ENCODE measurements at places on chromosomes 2 and 18. TPM values are rescaled to one million over a fixed set of nuclear protein-coding genes. Genes with fewer than 3 reads are reported as not detected.

The C2orf72 gene
- total RNA-seq: not detected

- no peaks in the 10 kb centered on the region for H3K4me1 ChIP-seq
- no peak overlapping the region for H3K4me3 ChIP-seq
- H3K27ac ChIP-seq: no peak overlapping the region
- H3K36me3 ChIP-seq: no peaks in the 10 kb centered on the region
Observed at GRCh38 chr2:107806901-107807300, 19.8 kb upstream of the RGPD4 start.

- no peak overlapping the region for H3K27ac ChIP-seq
- no peak overlapping the region for H3K4me3 ChIP-seq
- no peaks in the 10 kb centered on the region for H3K36me3 ChIP-seq
- H3K27me3 ChIP-seq: no peaks in the 10 kb centered on the region
- no peaks in the 10 kb centered on the region for H3K4me1 ChIP-seq
Observed at GRCh38 chr2:141555876-141556470, 574.8 kb downstream of the LRP1B start.

GRCh38 chr18:48954886-48955819 lies 4.4 kb upstream of the SMAD7 start:
- no peaks in the 10 kb centered on the region for H3K36me3 ChIP-seq
- no peak overlapping the region for H3K4me3 ChIP-seq
- DNase-seq: no peak
- H3K27me3 ChIP-seq: no peaks in the 10 kb centered on the region

The LIMS3 gene
- 0.23 TPM for total RNA-seq

GRCh38 chr2:82411071-82411470 lies 2048.0 kb downstream of the SUCLG1 start:
- no peak for DNase-seq
- H3K27ac ChIP-seq: no peak overlapping the region
- no peaks in the 10 kb centered on the region for H3K36me3 ChIP-seq
- H3K4me3 ChIP-seq: no peak overlapping the region
- H3K4me1 ChIP-seq: no peaks in the 10 kb centered on the region

DNA sequence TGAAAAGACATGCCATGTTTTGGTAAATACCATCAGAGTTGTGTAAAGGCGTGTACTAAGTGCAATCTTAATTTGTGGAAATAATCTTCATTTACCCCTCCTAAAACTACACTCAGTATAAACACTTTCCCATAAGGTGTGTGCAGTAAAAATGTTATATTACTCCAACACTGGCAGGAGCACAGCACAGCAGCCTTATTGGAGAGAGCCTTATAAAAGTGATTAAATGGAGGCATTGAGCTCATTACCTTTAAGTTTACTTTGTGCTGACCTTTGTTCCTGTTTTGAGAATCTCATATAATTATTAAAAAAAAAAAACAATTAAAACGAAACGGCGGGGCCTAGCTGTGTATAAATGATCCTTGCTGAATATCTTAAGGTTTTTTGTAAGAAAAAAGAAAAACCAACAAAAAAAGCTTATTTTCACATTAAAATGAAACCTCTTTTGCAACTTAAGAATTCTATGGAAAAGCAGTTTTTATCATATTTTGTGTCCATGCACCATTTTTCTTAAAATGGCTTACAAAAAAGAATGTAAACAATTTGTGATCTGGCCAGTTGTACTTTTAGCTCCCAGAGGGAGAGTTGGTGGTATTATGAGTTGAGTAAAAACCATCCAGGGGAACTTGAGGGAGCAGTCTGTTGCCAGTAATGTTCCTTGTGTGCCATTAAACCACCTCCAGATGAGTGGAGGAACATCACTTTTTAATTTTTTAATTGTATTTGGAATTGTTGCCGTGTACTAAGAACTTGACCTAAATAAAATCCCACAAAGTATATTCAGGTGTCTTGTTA lies 103.4 kb downstream of the ABI2 start:
- no peaks in the 10 kb centered on the region for H3K27me3 ChIP-seq
- no peaks in the 10 kb centered on the region for H3K4me1 ChIP-seq
- H3K27ac ChIP-seq: no peak overlapping the region
- H3K36me3 ChIP-seq: peaks cover 58% of the 10 kb centered on the region

The AKAIN1 gene
- not detected for total RNA-seq

- peaks cover 7% of the 10 kb centered on the region for H3K27me3 ChIP-seq
- H3K36me3 ChIP-seq: peaks cover 10% of the 10 kb centered on the region
- DNase-seq: no peak
- no peaks in the 10 kb centered on the region for H3K4me1 ChIP-seq
- H3K4me3 ChIP-seq: no peak overlapping the region
Observed at GRCh38 chr2:149612122-149612521, 24.5 kb upstream of the MMADHC start.

DNA sequence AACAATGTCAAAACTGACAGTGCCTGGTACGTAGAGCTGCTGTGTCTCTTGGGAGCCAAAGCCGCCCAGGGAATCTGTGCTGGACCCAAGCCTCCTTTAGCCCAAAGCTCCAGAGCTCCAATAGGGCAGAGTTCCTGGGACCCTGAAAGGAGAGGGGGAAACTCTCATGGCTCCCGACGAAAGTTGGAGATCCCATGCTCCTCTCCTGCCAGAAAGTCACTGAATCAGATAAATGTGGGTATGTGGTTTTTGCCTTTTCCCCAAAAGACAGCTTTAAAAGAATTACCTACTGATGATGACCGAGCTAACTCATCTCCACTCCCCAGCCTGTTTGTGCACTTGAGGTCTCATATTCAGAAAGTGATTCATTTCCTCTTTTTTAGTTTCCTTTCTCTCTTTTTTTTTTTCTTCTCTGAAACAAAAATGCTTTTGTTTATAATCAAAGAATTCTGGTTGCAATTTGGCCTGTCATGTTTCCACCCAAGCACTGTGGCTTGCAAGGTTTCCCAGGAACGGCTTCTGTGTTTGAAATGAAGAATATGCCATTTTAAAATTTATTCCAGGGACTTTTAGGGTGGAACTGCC lies 14.1 kb upstream of the PMAIP1 start:
- H3K27ac ChIP-seq: peak overlapping the region; percentile 76
- H3K4me1 ChIP-seq: peaks cover 18% of the 10 kb centered on the region
- no peaks in the 10 kb centered on the region for H3K27me3 ChIP-seq
- no peak overlapping the region for H3K4me3 ChIP-seq
- no peaks in the 10 kb centered on the region for H3K36me3 ChIP-seq

GRCh38 chr2:189483980-189484740 lies 42.9 kb downstream of the WDR75 start:
- no peaks in the 10 kb centered on the region for H3K36me3 ChIP-seq
- no peaks in the 10 kb centered on the region for H3K27me3 ChIP-seq
- no peak overlapping the region for H3K27ac ChIP-seq
- no peak for DNase-seq
- H3K4me1 ChIP-seq: no peaks in the 10 kb centered on the region

The CABLES1 gene
- 0.99 TPM for total RNA-seq

- H3K36me3 ChIP-seq: no peaks in the 10 kb centered on the region
- no peak overlapping the region for H3K27ac ChIP-seq
- no peak for DNase-seq
- peaks cover under 1% of the 10 kb centered on the region for H3K27me3 ChIP-seq
Observed at GRCh38 chr2:21267232-21267835, 143.6 kb downstream of the TDRD15 start.

DNA sequence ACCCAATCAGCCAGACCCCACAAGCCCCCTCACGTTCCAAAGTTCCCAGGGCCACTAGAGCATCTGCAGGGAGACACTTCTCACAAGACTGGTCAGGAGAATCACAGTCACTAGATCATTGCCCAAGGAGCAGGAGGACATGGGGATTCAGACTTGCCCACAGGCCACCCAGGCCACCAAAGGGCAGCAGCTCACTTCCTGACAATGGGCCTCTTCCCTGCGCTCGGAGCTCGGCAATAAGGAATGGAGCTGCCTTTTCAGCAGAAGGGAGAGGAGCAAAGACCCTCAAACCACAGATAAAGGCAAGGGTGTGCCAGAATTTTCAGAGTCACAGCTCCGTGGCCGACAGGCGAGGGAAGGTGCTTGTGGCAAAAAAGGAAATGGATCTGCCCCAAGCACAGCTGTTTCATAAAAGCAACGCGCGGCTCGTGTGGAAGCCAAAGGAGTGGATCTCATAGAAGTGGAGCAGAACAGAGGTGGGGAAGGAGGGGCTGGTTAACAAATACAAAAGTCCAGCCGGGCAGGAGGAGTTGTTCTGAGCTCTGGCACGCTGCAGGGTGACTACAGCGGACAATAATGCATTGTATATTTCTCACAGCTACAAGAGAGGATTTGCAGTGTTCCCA lies 72.1 kb downstream of the EDAR start:
- no peaks in the 10 kb centered on the region for H3K27me3 ChIP-seq
- peak overlapping the region; percentile 80 for H3K27ac ChIP-seq
- H3K4me3 ChIP-seq: no peak overlapping the region
- no peak for DNase-seq
- H3K4me1 ChIP-seq: peaks cover 21% of the 10 kb centered on the region
- H3K36me3 ChIP-seq: peaks cover 54% of the 10 kb centered on the region

DNA sequence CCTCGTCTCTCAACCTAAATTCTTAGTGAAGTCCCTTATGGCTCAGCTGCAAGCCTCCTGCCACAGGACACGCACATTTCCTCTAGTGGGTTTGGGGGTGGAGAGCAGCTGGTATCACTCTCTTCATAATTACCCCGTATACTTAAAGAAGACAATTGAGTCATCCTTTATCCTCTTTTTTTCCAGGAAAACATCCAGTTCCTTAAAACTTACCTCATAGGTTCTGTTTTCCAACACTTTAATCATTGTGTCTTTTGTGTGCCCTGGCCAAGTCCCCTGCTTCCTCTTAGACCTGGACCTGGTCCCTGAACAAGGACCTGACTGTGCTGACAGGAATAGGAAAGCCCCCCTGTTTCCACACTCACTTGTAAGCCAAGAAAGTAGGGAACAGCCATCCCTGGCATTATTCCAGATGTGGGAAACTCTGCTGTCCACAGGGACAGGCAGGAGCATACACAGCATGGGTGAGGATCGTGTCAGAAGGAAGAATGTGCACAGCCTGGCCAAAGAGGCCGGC lies 42.3 kb upstream of the MYO1B start:
- peak overlapping the region; percentile 12 for H3K4me3 ChIP-seq
- peaks cover 38% of the 10 kb centered on the region for H3K4me1 ChIP-seq
- no peak for DNase-seq

The NEMP2 gene
- 23.4 TPM for total RNA-seq

- H3K4me1 ChIP-seq: peaks cover 9% of the 10 kb centered on the region
- peaks cover 19% of the 10 kb centered on the region for H3K36me3 ChIP-seq
- no peak for DNase-seq
- H3K27me3 ChIP-seq: no peaks in the 10 kb centered on the region
- H3K27ac ChIP-seq: no peak overlapping the region
- H3K4me3 ChIP-seq: no peak overlapping the region
Observed at GRCh38 chr2:38700113-38700785, 34.3 kb downstream of the GALM start.

The SKOR2 gene
- total RNA-seq: not detected

The TBR1 gene
- not detected for total RNA-seq

- H3K4me1 ChIP-seq: no peaks in the 10 kb centered on the region
- no peak overlapping the region for H3K27ac ChIP-seq
- no peaks in the 10 kb centered on the region for H3K27me3 ChIP-seq
- H3K4me3 ChIP-seq: no peak overlapping the region
- H3K36me3 ChIP-seq: no peaks in the 10 kb centered on the region
- DNase-seq: no peak
Observed at GRCh38 chr18:11366410-11366809, 217.0 kb upstream of the PIEZO2 start.

GRCh38 chr2:230981704-230982103 lies 14.2 kb upstream of the SPATA3 start:
- H3K27ac ChIP-seq: peak overlapping the region; percentile 83
- peak overlapping the region; percentile 17 for H3K4me3 ChIP-seq
- no peaks in the 10 kb centered on the region for H3K36me3 ChIP-seq
- H3K27me3 ChIP-seq: no peaks in the 10 kb centered on the region

The C2orf78 gene
- not detected for total RNA-seq

The NOL4 gene
- total RNA-seq: not detected

The SCN9A gene
- not detected for total RNA-seq

The RIT2 gene
- not detected for total RNA-seq

The OBSL1 gene
- 0.96 TPM for total RNA-seq

DNA sequence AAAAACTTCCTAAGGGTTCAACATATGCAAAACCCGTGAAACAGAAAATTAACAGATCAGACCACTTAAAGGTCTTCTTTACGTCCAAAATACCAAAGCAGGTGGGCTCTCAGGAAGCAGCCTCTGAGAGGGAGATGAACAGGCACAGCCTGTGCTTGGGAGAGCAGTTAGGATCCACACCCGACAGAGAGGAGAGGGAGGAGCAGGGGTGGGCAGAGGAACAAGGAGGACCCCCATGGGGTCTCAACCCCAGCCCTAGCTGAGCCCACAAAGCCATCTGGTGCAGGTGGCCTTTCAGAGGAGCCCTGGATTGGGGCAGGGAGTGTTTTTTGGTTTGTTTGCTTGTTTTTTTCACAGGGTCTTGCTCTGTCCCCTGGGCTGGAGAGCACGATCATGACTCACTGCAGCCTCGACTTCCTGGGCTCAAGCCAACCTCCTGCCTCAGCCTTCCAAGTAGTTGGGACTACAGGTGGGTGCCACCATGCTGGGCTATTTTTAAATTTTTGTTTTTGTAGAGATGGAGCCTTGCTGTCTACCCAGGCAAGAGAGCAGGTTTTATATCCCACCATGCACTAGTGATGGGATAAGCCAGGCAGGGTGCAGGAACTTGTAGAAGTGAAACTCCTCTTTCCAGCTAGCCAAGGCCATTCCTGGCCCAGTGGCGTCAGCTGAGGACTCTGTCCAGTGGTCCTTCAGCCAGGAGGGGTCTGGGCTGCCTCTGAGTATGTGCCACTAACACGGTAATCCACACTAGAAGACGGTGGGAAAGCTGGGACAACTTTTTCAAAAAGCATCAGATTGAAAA lies 154.1 kb upstream of the HDAC4 start:
- H3K27me3 ChIP-seq: peaks cover 12% of the 10 kb centered on the region
- H3K36me3 ChIP-seq: no peaks in the 10 kb centered on the region
- H3K4me1 ChIP-seq: no peaks in the 10 kb centered on the region
- H3K27ac ChIP-seq: no peak overlapping the region

The ITGB6 gene
- not detected for total RNA-seq

- H3K27ac ChIP-seq: peak overlapping the region; percentile 13
- no peak for DNase-seq
- no peak overlapping the region for H3K4me3 ChIP-seq
- H3K4me1 ChIP-seq: peaks cover 3% of the 10 kb centered on the region
- no peaks in the 10 kb centered on the region for H3K36me3 ChIP-seq
- no peaks in the 10 kb centered on the region for H3K27me3 ChIP-seq
Observed at GRCh38 chr2:160952464-160953254, 207.6 kb upstream of the TANK start.

The ITGA6 gene
- 127 TPM for total RNA-seq

DNA sequence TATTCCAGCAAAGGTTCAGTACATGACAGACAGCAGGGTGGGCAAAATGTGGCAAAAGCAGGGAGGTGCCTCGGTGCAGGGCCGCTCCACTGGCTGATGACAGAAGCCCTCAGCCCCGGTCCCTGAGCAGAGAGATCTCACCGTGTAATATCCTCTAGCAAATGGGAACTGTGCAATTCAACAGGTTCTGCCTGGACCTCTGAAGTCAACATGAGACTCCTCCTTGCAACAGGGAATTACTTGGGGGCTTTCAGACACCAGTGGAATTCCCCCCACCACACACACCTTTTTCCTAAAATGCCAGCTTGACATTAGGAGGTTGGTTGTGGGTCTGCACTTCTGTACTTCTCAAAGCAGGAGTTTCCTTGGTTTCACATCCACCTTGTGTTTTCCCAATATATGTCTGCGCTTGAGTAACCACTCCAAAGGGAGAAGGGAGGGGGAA lies 50.8 kb downstream of the SPRED2 start:
- no peak overlapping the region for H3K27ac ChIP-seq
- no peaks in the 10 kb centered on the region for H3K36me3 ChIP-seq
- no peak for DNase-seq

Data from naive thymus-derived CD8-positive, alpha-beta T cell (primary cell).